Left hindlimb (tissue), 1 donor: ENCODE measurements at places on chromosomes 1 and 21.

- DNase-seq, result no peak
These were observed 32.0 kb downstream of the CCSAP start for GRCh38 chr1:229310833-229311232.

- DNase-seq, result no peak
These were observed 143.7 kb downstream of the DNM3 start for GRCh38 chr1:171984850-171985485.

GRCh38 chr1:163999131-163999530, 559.9 kb upstream of the PBX1 start:
- no peak for DNase-seq

DNA sequence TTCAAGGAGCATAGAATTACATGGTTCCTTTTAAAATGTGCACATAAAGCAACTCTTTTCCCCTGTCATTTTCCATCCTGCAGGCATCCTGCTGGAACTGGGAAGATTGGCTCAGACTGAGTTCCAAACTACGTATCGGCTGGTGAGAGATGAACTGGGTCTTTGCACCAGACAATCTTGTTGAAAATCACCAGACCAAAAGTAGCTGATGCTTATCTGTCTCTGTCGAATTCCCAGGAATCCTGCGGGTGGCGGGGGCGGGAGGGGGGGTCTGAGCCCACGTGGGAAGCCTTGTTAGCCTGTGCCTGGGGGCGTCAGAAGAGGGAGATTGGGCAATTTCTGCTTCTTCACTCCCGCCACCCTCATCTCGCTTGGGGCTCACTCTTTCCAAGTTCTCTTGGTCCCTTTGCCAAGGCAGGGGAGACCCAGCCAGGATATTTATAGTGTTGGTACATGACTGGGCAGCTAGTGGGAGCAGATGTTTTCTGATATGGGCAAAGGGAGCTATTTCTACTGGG, 90.1 kb upstream of the SLC25A33 start:
- no peak for DNase-seq

DNA sequence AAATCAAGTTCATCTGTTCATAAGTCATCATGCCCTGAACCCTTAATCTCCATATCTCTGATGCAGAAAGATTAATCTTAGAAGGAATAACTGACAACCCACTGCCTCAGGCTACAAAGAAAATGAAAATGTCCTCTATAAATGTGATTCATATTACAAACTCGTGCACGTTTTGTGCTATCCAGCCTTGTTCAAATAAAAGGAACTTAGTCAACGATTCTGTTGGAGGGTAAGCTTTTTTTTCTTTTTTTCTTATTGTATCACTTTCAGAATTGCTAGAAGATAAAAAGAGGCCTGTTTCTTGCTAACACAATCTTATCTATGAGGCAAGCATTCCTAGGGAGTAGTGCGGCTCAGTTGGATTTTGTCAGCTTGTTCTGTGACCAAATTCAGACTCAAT, 228.4 kb downstream of the TM2D1 start:
- DNase-seq, result no peak

GRCh38 chr21:39924577-39925308, 57.5 kb downstream of the PCP4 start:
- no peak for DNase-seq

DNA sequence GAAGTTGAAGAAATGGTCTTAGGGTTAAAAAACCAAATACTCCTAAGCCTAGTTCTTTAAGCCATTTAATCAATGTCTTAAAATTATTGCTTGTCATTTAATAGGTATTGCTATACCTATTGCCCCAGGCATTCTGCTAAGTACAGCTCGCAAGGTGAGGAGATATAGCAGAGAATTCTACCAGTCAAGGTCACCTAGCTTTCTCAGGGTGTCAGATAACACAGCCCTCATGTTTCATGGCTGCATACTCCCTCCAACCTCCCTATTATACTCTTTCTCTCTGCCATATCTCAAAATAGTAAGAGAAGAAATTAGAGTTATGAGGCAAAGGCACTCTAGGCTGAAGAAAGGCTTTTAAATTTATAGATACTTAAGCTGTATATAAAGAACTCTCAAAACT, 68.4 kb upstream of the GPR88 start:
- DNase-seq, result no peak

DNA sequence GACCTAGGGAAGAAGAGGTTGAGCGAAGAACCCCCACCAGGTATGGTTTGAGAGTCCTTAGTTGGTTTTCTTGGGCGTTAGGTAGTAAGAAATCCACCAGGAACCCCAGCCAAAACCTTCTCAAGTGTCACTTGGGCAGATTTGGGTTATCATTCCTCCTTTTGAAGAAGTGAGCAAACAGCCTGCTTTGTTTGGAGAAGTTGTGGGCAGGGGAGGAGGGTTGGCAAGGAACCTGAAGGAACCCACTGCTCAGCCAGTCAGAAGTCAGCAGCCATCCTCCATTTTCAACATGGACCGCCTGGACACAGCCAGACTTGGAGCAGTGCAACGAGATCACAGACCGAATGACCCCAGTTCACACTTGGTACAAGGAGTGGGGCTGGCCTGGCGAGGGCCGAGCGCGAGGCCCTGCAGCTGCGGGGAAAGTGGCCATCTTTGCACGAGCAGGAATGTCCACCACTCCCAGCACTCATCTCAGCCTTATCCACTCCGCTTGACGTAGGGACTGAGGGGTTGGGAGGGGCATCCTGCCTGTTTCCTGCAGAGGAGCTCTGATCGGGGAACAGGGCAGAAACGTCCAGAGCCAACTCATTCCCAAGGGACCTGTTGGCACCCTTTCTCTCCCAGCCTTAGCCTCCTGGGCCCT, 7.2 kb downstream of the ADPRS start:
- DNase-seq, result peak; percentile 31

GRCh38 chr1:39782103-39782502, 6.6 kb downstream of the BMP8B start:
- DNase-seq, result no peak

DNA sequence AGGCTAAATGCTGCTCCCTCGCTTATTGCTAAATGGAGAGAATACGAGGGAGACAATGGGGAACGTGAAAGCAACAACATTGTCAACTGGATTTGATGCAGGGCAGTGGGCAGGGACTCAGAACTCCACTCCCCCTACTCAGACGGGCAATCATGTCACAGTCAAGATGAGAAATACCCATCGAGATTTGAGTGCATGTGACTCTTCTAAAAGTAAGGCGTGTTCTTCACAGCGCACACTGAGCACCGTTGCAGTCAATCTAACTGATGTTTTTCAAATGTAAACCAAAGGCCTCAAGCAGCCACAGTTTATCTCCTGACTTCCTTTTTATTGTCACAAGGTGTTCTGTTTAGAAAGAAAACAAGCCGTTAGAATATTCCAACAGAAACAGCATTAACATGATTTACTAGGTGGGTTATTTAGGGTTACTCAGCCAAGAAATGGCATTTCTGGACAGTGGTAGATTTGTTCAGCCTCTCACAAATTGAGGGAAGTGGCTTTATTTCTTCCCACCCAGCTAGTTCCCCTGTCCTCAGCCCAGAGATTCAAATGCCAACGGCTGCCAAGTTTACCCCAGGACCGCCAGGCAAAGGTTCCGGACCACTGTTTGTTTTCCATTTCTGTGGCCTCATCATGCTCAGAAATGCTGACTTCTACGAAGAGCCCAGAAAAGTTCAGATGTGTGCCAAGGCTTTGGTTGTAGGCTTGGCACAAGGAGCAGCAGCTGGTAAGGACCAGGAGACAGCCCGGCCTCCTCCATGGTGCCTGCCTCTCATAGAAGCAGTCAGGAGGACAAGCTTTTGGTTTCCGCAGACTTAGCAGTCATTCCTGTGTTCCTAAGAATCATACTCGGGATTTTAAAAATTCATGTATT, 171.4 kb downstream of the KIF26B start:
- DNase-seq, result no peak

GRCh38 chr1:12570291-12570690, 47.7 kb downstream of the DHRS3 start:
- DNase-seq, result no peak

DNA sequence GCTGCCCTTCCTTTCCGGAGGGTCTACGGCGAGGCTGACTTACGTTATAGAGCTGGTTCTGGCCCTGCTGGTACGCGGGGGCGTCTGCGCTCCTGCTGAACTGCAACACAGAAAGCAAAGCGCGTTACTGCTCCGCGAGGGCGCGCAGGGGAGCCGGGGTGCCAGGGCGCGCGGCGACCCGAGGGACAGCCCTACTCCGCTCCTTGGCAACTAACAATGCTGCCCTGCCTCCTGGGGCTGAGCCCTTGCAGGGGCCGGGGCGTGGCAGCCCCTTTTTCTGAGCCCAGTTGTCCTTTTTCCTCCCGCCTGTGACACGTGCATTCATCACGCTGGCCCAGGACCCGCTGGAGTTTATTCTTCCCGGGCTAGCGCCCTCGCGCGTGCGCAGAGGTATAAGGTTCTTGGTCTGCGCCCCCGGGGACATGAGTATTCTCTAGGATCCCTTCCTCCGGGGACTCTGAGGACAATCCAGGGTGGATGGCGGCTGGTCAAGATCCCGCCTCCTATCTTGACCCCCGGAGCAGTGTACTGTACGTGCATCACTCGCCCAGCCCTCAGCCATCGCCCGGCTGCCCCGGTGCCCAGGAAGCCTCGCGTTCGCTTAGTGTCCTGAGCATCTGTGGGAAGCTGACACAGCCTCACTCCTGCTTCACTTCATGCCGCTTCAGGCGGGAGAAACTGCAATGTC, 78.9 kb downstream of the CD247 start:
- peak; percentile 54 for DNase-seq

- no peak for DNase-seq
These were observed 5.5 kb downstream of the RCC2 start for GRCh38 chr1:17434016-17434415.

DNA sequence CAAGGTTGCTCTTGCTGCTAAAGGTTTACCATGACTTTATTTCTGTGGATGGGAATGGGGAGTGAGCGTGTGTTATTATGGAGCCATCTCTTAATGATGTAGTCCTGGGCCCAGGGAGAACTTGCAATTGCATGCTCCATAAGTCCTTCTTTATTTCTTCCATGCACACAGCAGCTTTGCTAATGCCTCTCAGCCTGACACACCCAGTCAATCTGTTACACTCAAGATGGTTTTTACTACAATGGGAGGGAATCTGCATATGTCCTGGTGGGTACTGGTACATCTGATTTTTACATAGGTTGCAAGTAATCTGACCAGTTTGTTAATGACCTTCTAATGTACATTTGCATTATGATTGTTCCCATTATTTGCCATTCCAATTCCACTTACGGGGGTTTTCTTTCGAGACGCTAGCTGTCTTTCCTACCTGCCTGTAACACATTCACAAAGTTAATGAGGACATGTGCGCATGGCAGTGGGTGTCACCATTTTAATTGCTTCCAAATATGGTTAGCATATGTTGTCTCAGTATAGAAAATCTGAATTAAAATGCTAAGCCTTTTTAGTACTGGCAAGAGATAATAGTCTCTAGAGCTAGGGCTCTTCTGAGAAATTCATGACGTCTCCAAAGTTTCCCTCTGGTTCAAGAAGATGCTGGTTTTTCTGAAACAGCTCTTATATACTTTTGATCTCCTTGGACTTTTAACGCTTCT, 188.2 kb downstream of the GRIK1 start:
- DNase-seq, result no peak

- no peak for DNase-seq
These were observed 106.7 kb downstream of the RNF220 start for GRCh38 chr1:44511769-44512168.

GRCh38 chr1:63713627-63714481, 60.0 kb upstream of the ROR1 start:
- DNase-seq, result peak; percentile 48

- DNase-seq, result no peak
These were observed 692.0 kb downstream of the NCAM2 start for GRCh38 chr21:21690068-21690665.

DNA sequence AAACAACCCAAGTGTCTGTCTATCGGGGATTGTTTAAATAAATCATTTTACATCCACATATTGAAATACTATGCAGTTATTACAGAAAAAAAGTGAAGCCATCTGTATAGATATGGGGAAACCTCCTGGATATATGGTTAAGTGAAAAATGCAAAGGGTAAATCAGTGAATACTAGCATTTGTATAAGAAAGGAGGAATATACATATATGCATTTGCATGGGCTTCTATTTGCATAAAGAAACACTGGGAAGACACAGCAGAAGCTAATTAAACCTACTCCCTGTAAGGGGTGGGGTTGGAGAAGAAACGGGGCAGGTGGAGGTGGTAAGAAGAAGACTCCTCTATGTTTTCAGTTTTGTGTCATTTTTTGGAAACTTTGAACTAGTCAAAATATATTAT, 16.6 kb upstream of the KIRREL1 start:
- no peak for DNase-seq

DNA sequence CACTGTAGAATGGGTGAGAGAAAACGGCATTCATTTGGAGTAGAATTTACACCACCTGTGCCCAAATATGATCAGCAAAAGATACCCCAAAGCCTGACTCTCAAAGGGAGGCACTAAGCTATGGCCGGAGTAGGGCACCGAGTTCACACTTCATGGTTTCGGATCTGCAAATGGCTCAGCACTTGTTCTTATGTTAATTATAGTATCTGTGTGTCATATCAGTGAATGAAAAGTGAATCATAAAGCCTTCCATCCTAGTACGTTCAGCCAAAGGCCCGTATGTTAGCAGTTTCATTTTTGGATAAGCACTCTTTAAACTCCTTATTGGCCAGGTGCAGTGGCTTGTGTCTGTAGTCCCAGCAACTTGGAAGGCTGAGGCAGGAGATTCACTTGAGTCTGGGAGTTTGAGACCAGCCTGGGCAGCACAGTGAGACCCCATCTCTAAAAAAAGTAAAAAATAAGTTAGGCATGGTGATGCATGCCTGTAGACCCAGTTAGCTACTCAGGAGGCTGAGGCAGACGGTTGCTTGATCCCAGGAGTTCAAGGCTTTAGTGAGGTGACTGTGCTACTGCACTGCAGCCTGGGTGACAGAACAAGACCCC, 4.9 kb upstream of the CORT start:
- no peak for DNase-seq

- DNase-seq, result no peak
These were observed 100.8 kb upstream of the C1orf174 start for GRCh38 chr1:4000811-4001251.

DNA sequence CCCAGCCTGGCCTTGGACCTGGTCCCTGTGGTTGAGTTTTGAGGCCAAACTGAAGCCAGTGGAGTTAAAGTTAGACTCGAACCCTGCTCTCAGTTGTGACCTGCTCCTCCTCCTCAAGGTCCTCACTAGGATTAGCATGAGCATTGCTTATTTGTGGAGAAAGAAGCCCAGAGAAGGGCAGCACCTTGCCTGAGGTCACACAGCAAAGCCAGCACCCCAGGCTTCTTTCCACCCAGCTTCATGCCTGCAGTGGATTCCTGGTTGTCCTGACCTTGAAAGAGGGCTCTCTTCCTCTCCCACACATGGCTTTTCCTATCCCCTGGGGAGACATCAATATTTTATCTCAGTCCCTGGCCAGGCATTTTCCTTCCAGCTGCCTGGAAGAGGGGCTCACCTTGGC, 2.8 kb downstream of the LDLRAP1 start:
- no peak for DNase-seq

- no peak for DNase-seq
These were observed 155.2 kb downstream of the NR5A2 start for GRCh38 chr1:200182701-200183100.

- DNase-seq, result peak; percentile 30
These were observed 210.7 kb upstream of the EDN2 start for GRCh38 chr1:41695118-41695745.

GRCh38 chr1:118115567-118116295, 69.3 kb downstream of the SPAG17 start:
- DNase-seq, result no peak
